ENCODE measurements at places on chromosomes 4 and X. TPM values are rescaled to one million over a fixed set of nuclear protein-coding genes. Genes with fewer than 3 reads are reported as not detected.

GUCY1B1 gene
- polyA plus RNA-seq = 34.6 TPM

NMU gene
- 3.4 TPM for polyA plus RNA-seq

ABLIM2 gene
- 4.9 TPM for polyA plus RNA-seq

SLC7A11 gene
- polyA plus RNA-seq = 0.40 TPM

DGAT2L6 gene
- polyA plus RNA-seq = not detected

PARM1 gene
- 8.1 TPM for polyA plus RNA-seq

MAGEB6B gene
- polyA plus RNA-seq = not detected

SMIM10 gene
- 5.5 TPM for polyA plus RNA-seq
